ENCODE measurements at places on chromosomes 6 and 20.
A peak's percentile ranks its signal among the peaks of the same experiment; 100 is the strongest.

DNA sequence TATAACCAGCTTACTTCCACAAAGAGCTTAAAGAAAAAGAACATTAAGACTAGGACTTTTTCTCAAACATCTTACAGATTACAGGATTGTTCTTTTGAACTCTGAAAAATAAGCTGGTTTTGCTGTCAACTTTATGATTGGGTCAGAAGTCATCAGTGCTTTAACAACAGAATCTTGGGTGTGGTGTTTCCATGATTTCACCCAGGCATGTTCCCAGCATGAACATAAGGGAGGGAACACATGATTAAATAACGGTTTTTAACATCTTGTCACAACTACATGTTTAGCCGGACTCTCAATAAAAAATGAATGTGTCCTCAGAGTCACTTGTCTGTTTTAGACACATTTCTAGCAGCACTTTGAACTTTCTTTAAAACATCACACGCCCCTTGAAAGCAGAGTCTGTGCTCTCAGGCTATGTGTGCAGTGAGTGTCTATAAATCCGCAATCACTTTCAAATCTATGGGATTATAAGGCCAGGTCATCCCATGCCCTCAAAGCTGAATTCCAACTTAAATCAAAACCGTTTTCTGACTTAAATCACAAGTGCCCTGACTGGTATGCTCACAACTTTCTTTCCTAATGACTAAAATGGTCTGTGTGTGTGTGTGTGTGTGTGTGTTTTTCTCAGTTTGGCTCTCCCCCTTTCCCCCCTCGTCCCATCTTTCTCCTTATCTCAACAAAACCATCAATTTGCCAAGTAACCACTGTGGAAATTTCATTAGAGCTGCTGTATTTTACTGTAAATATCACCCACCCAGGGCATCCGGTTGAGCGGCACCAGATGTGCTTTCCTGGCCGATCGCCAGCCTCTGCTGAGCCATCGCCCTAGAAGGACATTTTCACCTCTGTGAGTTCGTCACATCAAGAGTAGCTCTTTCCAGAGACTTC lies 216.8 kb upstream of the DTNBP1 start:
- no peaks in the 10 kb centered on the region for H3K27me3 ChIP-seq
- peak; percentile 49 for DNase-seq
- no peaks in the 10 kb centered on the region for H3K36me3 ChIP-seq
- H3K4me1 ChIP-seq, result peaks cover 3% of the 10 kb centered on the region

DNA sequence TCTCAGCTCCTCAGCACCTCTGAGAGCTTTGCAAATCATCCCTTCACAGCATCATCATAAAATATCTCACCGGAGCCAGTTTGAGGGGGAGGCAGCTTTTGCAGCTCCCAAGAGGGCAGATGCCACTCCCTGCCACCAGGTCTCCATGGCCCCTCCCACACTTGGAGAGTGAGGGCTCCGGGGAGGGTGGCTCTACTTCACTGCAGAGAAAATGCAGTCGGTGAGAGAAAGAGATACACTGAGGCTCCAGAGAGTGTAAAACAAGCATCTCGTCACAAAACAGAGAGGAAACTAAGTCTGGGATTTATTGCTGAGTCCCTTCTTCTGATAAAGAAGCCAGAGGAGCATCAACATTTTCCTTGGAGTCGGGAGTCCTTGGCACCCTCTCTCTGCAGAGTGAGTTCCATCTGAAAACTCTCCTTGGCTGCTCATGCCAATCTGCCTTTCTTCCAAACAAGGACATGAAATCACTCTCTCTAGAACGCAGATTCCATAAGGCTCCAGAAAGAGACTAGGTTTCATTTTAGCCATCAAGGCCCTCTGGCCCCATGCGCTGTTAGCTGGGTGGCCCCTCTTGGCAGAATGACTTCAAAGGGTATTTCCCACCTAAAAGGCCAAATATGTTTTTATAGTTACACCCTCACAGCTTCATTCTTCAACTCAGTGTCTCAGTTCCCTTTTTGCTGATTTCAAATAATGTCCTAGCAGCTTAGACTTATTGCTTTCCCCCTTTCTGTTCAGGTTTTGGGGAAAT lies 70.6 kb upstream of the F13A1 start:
- no peaks in the 10 kb centered on the region for H3K27me3 ChIP-seq
- DNase-seq, result no peak
- H3K4me1 ChIP-seq, result peaks cover 43% of the 10 kb centered on the region

GRCh38 chr6:87762116-87762515 lies 60.1 kb upstream of the AKIRIN2 start:
- no peak for DNase-seq
- no peaks in the 10 kb centered on the region for H3K4me1 ChIP-seq
- H3K27ac ChIP-seq, result no peak overlapping the region
- no peaks in the 10 kb centered on the region for H3K27me3 ChIP-seq
- H3K4me3 ChIP-seq, result no peak overlapping the region
- H3K36me3 ChIP-seq, result no peaks in the 10 kb centered on the region

DNA sequence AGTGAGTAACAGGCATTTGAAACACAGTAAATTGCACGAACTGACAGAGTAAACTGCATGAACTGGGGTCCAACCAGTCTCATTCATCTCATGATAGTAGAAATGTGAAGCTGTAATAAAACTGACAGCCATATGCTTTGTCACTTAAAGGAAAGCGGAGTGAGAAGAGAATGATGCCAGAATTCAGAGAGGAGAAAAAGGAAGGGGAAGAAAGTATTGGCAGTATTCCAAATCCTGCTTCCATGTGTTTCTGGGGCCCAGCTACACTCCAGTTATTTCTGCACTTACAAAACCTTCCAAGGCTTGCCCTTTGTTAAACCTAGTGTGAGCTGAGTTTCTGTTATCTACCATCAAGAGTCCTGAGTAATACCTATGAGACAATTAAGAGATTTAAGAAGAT lies 17.2 kb downstream of the SNX14 start:
- no peak overlapping the region for H3K4me3 ChIP-seq
- no peak overlapping the region for H3K27ac ChIP-seq

GRCh38 chr6:79544939-79545450 lies 7.8 kb upstream of the LCA5 start:
- no peaks in the 10 kb centered on the region for H3K36me3 ChIP-seq
- H3K4me3 ChIP-seq, result no peak overlapping the region
- H3K4me1 ChIP-seq, result peaks cover 13% of the 10 kb centered on the region
- peak; percentile 67 for DNase-seq
- H3K27me3 ChIP-seq, result no peaks in the 10 kb centered on the region
- peak overlapping the region; percentile 47 for H3K27ac ChIP-seq

- H3K27ac ChIP-seq, result no peak overlapping the region
- no peak for DNase-seq
- no peaks in the 10 kb centered on the region for H3K36me3 ChIP-seq
- H3K27me3 ChIP-seq, result no peaks in the 10 kb centered on the region
These were observed 231.8 kb downstream of the SOD2 start for GRCh38 chr6:159461266-159461665.

DNA sequence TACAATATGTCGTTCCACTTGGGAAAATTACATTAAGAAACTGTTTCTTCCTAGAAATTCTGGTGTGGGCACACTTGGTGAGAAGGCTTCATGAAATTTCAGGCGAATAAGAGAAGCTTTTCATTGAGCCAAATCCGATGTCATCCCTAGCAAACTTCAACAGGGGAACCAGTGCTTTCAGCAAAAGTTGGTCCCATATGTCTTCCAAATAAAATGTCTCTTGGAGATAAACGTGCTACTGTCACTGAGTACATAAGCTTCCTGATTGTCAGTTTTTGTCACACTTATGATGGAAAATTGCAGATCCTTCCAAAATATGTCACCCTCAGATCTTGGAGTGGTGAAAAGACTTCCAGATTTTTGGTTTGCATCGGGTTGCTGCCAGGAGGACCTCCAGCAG lies 31.1 kb upstream of the SLC35A1 start:
- H3K27ac ChIP-seq, result no peak overlapping the region
- no peak for DNase-seq
- H3K27me3 ChIP-seq, result no peaks in the 10 kb centered on the region
- H3K4me1 ChIP-seq, result no peaks in the 10 kb centered on the region
- H3K36me3 ChIP-seq, result no peaks in the 10 kb centered on the region

DNA sequence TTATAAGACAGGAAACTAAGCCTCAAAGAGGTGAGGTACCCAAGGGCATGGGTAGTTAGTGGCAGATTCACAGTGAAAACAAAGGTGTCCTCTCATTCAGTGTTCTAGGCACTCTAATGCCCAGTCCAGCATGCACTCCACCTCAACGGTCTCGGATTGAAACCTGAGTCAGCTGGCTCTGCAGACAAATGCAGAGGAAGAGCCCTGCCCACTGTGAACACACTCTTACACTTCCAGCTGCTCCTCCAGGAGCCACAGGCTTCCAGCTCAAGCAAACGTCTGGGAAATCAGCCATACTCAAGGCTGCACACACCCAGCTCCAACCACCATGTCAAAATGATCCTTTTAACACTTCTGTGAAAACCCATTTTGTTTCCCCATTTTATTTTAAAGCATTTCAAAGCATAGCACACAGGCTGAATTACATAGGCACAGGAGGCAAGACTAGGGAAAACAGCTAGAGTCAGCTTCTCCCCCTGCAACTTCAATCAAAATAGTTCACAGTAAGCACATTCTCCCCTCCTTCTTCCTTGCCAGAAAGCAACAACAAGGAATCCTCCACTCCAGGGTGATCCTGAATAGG lies 3.0 kb upstream of the IL17A start:
- no peak overlapping the region for H3K4me3 ChIP-seq
- peaks cover 4% of the 10 kb centered on the region for H3K27me3 ChIP-seq
- H3K4me1 ChIP-seq, result no peaks in the 10 kb centered on the region
- H3K27ac ChIP-seq, result no peak overlapping the region
- no peaks in the 10 kb centered on the region for H3K36me3 ChIP-seq
- no peak for DNase-seq

DNA sequence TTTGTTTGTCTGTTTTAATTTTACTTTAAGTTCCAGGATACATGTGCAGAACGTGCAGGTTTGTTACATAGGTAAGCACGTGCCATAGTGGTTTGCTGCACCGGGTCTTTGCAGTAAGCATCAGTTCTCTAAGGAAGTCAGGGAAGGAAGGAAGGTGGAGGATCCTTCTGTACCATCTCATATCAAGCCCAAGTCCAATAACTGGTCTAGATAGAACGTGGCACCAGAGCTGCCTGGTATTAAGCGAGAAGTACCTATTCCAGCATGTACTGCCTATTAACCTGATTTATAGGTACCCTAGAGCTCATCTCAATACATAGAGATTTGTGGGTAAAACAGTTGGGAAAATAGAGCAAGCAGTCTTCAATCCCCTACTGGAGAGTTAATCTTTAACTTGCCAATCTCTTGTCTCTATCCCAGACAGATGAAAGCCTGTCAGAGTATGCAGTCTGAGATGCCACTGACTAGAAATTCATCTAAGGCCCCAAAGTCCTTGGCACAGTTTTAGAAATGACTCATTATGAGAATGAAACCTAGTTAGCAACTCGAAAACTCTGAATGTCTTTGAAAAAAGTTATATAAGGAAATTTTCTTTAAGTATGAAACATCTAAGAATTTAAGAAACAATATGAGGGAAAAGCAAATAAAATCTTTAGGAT lies 144.9 kb downstream of the TFAP2A start:
- DNase-seq, result no peak
- H3K36me3 ChIP-seq, result no peaks in the 10 kb centered on the region
- no peak overlapping the region for H3K27ac ChIP-seq
- H3K4me1 ChIP-seq, result no peaks in the 10 kb centered on the region
- H3K4me3 ChIP-seq, result no peak overlapping the region
- no peaks in the 10 kb centered on the region for H3K27me3 ChIP-seq

DNA sequence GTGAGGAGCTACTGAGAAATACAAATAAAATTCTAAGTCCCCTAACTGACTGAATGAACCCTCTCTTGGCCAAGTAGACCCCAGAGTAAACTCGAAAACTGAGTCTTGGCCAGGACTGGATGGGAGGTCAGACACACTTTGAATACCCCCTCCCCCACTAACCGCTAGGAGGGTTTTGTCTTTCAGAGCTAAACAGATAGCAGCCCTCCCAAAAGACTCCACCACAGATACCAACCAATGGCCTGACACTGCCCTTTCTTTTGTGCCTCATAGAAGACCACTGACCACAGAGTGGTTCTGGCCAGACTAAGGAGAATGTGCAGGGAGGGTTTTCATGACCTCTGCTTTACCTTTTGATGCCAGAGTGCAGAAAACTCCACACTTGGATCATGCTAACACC lies 42.1 kb downstream of the SPACA1 start:
- H3K4me1 ChIP-seq, result no peaks in the 10 kb centered on the region
- no peak overlapping the region for H3K4me3 ChIP-seq
- H3K27me3 ChIP-seq, result no peaks in the 10 kb centered on the region
- no peaks in the 10 kb centered on the region for H3K36me3 ChIP-seq

- H3K27me3 ChIP-seq, result no peaks in the 10 kb centered on the region
- H3K4me1 ChIP-seq, result no peaks in the 10 kb centered on the region
- no peak overlapping the region for H3K27ac ChIP-seq
- H3K36me3 ChIP-seq, result no peaks in the 10 kb centered on the region
These were observed 109.0 kb downstream of the GJA10 start for GRCh38 chr6:90003069-90003795.

GRCh38 chr6:82038631-82039030 lies 208.9 kb downstream of the IBTK start:
- DNase-seq, result no peak
- no peaks in the 10 kb centered on the region for H3K36me3 ChIP-seq
- H3K27me3 ChIP-seq, result no peaks in the 10 kb centered on the region
- H3K27ac ChIP-seq, result no peak overlapping the region
- H3K4me1 ChIP-seq, result no peaks in the 10 kb centered on the region

DNA sequence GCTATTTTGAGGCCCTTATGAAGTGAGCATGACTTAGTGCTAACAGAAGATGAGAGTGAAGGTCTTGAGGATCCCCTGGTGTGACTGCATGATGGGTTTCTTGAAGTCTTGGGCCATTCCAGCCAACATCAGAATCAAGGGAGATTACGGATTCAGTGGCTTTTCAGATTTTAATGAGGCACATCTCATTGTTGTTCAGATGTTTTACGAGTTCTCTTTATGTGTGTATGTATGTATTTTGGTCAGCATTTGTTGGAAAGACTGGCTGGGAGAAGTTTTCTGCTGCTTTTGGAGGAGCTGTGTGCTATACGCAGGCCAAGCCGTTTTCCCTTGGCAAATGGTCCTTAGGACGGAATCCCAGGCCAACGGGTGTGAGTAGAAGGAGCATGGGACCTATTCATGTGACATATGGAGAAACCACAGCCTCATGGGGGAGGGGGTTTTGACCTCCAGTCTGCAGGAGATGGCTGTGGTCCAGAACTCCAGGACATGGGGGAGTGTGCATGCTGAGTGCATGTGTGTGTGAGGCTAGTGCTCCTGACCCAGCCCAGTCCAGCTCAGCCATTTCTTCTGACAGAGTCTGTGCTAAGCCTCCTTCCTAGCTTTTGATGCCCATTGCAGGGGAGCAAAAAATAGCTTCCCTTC lies 35.3 kb downstream of the CHMP4B start:
- H3K4me3 ChIP-seq, result no peak overlapping the region
- no peaks in the 10 kb centered on the region for H3K27me3 ChIP-seq
- DNase-seq, result peak; percentile 36
- peaks cover 33% of the 10 kb centered on the region for H3K36me3 ChIP-seq
- H3K4me1 ChIP-seq, result peaks cover 66% of the 10 kb centered on the region

GRCh38 chr6:108574457-108575141 lies 13.9 kb downstream of the FOXO3 start:
- peaks cover 24% of the 10 kb centered on the region for H3K36me3 ChIP-seq
- no peaks in the 10 kb centered on the region for H3K27me3 ChIP-seq
- H3K4me3 ChIP-seq, result no peak overlapping the region
- no peak for DNase-seq
- H3K27ac ChIP-seq, result peak overlapping the region; percentile 27

- no peaks in the 10 kb centered on the region for H3K36me3 ChIP-seq
- H3K4me1 ChIP-seq, result no peaks in the 10 kb centered on the region
- no peak for DNase-seq
These were observed 283.0 kb downstream of the SMOC2 start for GRCh38 chr6:168724033-168724432.

GRCh38 chr6:133179481-133179880 lies 61.7 kb upstream of the EYA4 start:
- no peak overlapping the region for H3K27ac ChIP-seq
- H3K4me1 ChIP-seq, result no peaks in the 10 kb centered on the region
- no peak overlapping the region for H3K4me3 ChIP-seq
- no peaks in the 10 kb centered on the region for H3K36me3 ChIP-seq
- H3K27me3 ChIP-seq, result no peaks in the 10 kb centered on the region

Data from left lung (tissue), 14 donors.